ENCODE measurements at places on chromosomes 1 and 21. TPM values are rescaled to one million over a fixed set of nuclear protein-coding genes. Genes with fewer than 3 reads are reported as not detected.

PLA2G2D gene
- total RNA-seq, result not detected

DCST1 gene
- total RNA-seq, result not detected

RAB7B gene
- total RNA-seq, result 0.80 TPM

IFNAR2 gene
- 68.3 TPM for total RNA-seq

TSPAN2 gene
- total RNA-seq, result 0.42 TPM

- DNase-seq, result no peak
Observed at GRCh38 chr1:165903672-165904071, 76.3 kb downstream of the UCK2 start.

GRCh38 chr1:21770201-21770600, 12.7 kb downstream of the USP48 start:
- no peak for DNase-seq

DNA sequence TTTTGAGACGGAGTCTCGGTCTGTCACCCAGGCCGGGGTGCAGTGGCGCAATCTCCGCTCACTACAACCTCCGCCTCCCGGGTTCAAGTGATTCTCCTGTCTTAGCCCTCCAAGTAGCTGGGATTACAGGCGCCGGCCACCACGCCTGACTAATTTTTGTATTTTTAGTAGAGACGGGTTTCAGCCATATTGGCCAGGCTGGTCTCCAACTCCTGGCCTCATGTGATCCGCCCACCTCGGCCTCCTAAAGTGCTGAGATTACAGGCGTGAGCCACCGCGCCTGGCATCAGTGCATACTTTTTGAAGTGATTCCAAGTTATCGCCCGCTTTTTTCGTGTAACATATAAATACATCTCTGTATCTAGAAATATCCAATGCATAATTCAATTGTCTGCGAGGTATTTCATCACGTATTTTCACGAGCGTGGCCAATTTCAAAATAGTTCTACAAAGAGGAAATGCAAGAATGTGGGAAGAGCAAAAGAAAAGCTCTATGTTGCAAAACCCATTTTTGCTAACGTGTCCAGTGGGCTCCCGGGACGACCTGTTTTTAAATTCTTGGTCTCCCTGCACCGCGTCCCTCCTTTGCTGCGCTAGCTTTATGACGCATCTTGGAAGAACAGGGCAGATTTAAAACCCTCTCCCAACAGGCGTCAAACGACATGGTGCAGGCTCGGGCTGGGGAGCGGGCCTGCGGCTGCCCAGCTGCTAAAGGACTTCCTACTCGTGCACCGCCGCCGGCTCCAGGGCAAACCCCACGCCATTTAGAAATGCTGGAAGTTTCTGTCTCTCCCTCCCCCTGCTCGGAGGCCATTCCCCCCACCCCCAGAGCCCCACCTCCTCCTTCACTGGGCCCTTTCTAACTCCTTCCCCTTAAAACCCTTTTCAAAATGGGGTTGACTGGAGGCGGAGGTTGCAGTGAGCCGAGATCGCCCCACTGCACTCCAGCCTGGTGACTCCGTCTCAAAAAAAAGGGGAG, 923 bp upstream of the IFNGR2 start:
- no peak for DNase-seq

DNA sequence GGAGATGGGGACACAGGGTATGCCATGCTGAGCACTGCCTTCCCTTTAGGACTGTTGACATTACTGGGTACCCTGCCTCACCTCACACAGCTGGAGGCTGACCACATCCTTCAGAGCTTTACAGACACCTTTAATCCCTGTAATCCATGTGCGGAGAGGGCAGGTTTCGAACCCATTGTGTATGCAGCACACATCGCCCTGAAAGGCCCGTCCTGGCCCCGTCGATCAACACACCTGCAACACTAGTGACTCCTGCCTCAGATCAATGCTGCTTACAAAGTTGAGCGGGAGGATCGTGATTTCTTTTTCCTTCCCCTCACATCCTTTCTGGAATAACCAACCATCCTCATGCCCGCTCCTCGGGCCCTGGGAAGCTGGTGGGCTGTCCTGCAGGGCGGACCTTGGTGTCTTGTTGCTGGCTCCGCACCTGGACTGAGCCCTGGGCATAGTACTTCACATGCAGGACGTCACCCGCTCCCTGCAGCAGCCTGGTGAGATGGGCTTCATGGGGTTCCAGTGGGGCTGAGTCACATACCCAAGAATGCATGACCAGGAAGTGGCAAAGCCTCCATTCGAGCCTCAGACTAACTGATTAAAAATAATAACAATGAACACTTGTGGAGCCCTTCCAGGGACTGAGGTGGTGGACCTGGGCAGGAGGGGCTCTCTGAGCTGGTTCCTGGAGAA, 403.6 kb downstream of the PTPRU start:
- no peak for DNase-seq

DNA sequence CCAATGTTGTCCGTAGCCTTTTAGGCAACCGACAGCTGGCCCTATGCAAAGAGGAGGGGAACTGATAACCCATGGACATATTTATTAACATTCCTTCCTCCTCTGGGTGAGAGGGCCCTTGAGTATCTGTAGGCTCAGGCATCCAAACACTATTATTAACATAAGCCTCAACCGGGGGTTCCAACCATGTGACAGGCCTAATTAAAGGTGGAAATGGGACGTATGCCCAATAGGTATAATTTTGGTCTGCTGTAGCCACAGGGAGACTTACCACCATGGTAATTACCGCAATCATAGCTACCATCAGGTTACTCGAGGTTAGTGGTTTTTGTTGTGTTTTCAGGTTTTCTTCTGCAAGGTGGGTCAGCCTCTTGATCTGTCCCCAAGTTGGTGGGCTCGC, 5.3 kb downstream of the DAP3 start:
- DNase-seq, result no peak

DNA sequence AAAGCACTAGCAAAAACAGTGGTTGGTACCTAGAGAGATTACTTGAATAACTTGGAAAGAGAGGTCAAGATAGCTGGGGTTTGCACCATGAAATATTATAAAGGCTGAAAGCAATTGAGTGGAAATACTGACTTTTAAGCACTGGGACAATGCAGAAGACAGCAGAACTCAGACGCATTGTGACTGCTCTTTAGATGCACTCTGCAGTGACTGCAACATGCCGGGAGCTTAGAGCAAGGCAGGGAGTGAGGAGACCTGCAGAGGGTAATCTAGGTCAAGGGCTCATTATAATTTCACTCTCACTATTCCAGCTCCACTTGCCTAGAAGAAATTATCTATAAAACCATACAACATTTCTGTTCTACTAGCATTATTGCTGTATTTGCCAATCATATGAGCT, 36.6 kb downstream of the OLFM3 start:
- no peak for DNase-seq

DNA sequence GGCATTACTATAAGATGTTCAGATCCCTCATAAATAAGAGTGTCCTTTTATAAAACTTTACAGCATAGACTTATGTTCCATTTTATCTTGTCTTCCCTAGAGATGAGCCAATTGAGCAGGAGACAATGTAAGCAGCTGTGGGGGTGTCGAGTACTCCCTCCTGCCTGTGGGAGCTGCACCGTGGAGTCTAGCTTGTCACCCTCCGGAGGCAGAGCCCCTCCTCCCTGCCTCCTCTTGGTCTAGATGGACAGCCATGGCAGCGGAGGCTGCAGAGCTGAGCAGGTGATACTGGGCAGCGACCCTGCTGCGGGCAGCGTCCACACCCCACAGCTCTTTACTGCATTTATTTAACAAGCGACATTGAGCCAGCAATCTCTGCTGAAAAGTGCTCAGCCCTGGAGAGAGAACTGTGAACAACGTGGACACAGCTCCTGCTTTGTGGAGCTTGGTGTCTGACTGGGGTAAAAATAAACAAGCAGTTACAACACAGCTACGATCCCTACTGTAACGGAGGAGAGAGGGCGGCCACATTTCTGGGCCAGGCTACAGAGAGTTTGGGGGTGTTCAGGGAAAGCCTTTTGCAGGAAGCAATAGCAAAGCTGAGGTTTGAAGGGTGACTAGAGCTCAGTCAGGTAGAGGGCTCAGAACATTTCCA, 12.8 kb upstream of the KIF21B start:
- DNase-seq, result no peak

DNA sequence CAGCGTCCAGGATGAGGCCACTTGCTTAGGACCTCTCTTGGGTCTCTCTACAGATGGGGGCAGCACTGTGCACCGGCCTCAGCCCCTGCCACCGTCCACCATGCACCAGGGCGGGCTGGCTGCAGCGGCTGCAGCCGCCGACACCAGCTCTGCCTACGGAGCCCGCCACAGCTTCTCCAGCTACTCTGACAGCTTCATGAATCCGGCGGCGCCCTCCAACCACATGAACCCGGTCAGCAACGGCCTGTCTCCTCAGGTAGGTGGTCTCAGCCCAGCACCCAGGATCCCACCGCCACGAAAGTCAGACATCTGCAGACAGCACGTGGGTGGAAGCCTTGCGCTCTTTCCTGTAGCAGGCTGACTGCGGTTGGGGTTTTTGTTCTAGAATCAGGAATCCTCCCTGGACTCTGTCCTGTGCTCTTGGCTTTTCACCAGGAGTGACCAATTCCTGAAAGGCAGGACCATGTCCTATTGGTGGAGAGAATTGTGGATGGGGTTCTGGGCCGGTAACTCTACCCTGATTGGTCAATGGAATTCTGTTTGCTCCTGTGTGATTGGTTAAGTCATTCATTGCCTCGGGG, 72.5 kb downstream of the PAX7 start:
- DNase-seq, result no peak

DNA sequence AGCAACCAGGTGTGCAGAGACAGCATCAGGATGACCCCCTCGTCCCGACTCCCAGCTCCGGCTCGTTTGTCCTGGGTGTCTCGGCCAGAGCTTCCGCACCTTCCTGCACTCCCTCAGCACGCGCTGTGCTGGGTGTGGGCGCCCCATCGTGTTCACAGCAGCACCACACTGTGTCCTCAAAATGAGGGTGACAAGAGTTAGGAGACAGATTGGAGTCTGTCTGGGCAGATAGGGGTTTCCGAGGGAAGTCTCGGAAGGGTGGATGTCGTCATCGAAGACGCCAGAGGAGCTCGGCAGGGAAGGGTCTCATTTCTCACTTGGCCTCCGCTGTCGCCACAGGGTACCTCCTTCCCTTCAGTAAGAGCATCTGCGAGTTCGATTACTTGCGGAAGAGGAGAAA, 4.1 kb downstream of the CCDC27 start:
- DNase-seq, result no peak

DNA sequence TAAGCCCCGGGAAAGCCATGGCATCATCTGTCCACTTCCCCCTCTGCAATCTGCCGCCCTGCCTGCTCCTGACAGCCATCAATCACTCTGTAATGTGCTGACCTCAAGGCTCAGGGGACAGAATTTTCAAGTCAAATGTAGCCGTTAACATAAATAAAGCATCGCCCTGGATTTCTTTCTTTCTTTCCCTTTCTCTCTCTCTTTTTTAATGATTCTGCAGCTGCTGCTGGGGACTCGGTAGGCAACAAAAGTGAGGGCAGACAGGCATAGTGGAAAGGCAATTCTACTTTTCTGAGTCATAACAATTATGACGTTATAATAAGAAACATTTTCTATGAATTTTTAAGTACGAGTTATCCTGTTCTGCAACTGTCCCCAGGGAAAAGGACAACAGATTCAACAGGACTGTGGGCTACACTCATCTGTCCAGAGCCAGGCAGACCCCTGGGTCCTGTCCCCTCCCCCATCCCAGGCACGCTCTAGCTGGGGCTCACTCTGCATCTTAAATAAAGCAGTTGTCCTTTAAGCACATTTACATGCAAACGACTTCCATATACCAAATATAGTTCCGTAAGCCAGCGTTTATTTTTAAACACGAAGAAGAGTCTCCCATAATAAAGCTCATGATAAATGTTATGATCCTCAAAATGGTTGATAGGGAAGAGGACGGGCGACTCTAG, 78.7 kb downstream of the SSBP3 start:
- no peak for DNase-seq

- no peak for DNase-seq
Observed at GRCh38 chr1:200332716-200333115, 77.1 kb downstream of the ZNF281 start.

DNA sequence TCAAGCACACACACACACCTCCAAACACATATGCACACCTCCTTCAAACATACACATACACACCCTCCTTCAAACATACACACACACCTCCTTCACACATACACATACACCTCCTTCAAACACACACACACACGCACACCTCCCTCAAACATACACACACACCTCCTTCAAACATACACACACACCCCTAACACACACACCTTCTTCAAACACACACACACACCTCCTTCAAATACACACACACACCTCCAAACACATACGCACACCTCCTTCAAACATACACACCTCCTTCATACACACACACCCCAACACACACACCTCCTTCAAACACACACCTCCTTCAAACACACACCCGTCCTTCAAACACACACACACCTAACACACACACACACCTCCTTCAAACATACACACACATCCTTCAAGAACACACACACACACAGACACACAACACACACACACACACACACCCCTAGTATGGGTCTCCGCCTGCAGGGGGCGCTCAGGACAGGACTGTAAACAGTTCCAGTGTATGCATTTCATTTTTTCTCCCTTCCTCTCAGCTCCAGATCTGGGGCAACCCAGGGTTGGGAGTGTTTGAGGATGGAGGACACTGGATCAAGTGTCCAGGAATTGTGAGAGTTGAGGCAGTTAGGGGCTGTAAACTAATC, 12.1 kb downstream of the LGR6 start:
- no peak for DNase-seq

DNA sequence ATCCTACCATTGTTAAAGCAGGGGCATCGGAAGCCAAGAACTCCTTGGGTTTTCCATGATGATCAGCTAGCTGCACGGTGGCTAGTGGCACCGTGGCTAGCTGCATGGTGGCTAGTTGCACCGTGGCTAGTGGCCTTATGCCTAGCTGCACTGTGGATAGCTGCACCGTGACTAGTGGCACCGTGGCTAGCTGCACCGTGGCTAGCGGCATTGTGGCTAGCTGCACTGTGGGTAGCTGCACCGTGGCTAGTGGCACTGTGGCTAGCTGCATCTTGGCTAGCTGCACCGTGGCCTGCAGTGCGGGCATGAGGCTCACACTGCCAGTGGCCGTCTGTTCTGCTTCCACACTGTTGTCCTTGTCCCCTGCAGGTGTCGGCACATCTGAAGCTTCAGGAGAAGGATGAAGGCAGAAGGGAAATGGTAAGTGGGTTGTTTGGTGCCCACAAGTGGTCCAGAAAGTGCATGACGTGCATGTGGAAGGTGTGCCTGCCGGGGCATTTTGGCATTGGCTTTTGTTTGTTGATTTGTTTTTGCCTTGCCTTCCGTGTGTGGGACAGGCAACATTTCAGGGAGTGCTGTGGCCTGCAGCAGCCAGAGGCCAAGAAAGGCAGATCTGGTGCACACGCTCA, 38.6 kb downstream of the TFF3 start:
- no peak for DNase-seq

DNA sequence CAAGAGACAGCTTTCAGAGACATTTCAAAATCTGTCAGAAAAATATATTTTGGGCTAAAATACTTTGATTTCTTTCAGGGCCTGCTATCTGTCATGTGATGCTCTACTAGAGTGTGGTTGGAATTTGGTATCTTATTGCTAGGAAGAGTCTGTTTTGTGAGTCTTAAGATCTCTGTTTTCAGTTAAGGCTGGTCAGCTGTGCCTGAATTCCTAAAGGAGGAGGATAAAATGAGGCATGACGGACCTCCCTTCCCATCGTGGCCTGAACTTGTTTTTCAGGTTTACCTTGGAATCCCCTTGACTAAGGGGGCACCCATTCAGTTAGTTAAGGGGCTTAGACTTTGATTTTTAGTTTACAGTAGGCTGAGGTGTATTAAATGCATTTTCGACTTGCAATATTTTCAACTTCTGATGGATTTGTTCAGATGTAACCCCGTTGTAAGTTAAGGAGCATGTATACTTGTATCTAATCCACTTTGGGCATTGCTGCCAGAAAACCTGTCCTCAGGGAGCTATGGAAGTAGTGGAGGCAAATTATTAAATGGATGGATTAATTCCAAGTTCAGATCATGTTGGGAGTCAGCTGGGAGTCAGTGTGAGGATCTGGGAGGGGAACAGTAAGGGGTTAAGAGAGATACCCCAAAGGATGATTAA, 18.3 kb downstream of the CAPN2 start:
- DNase-seq, result no peak
